Urinary bladder (tissue), 4 donors: ENCODE measurements at places on chromosomes 13 and 19. TPM values are rescaled to one million over a fixed set of nuclear protein-coding genes. Genes with fewer than 3 reads are reported as not detected.

Gene CYP4F22
- 2.4 TPM for total RNA-seq

Gene KCNN4
- total RNA-seq = 4.3 TPM

Gene GGACT
- 3.5 TPM for total RNA-seq

Gene PRX
- total RNA-seq = 3.2 TPM

Gene PRODH2
- not detected for total RNA-seq

Gene STXBP2
- total RNA-seq = 9.9 TPM

Gene SULT2B1
- 0.42 TPM for total RNA-seq

Gene ZNF358
- 19.0 TPM for total RNA-seq

Gene CGB1
- not detected for total RNA-seq

Gene ZNF564
- 25.0 TPM for total RNA-seq

Gene CADM4
- 8.7 TPM for total RNA-seq

Gene MED29
- 14.8 TPM for total RNA-seq

Gene NLRP5
- not detected for total RNA-seq

Gene FAM124A
- total RNA-seq = 1.9 TPM

Gene FCER2
- 0.21 TPM for total RNA-seq

Gene CYP2A6
- total RNA-seq = not detected

Gene PSG2
- not detected for total RNA-seq

Gene PSG6
- total RNA-seq = not detected

Gene FUT1
- total RNA-seq = 1.6 TPM
